ENCODE measurements at places on chromosomes 5 and 9.

DNA sequence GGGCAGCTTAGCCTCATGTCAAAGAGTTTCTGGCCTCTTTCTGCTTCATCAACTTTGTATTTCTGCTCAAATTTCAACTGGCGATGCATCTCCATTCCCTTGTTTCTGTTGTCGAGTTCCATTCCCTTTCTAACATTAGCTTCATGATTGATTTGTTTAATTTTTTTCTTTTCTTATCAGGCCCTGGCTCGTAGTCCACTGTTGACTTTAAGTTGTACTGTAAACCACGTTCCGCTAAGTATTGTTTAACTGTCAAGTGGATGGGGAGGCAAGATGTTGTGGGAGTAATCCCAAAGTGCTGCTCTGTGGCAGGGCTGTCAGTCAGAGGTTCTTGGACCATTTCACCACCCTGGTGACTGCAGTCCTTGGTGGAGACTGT, 309.1 kb downstream of the PSAT1 start:
- no peak for DNase-seq

DNA sequence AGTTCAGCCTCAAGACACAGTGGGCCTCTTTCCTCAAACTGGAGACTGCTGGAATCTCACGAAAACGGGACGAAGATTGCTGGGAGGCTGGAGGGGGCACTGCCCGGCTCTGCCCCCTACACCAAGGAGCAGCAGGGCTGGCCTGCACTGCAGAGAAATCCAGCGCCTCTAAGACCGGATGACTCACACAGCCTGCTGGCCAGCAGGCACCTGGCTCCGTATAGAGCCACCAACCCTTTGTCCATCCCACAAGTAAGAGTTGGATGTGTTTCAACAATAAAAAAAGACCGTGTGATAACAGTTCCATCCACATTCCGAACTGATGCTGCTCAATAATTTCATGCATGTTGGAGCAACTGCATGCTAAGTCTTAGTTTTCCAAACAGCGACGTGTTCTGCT, 11.5 kb downstream of the CCDC127 start:
- DNase-seq, result no peak

DNA sequence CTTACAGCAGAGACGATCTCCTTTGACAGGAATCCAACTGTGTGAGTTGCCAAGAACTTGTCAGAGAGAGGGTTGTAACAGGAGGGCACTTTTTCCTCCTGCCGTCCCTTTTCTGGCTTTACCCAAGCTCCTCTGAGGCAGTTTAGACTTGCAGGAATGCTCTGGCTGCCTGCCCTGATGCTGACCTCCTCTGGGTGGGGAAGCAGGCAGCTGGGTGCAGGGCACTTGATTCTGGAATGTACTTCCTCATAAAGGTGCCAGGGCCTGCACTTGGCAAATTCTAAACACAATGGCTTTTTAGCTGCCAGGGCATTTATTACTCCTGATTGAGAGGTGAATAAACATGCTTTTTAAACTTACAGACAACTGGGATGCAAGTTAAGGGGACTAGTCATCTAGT, 190.4 kb downstream of the EPB41L4A start:
- DNase-seq, result peak; percentile 51

GRCh38 chr5:143674469-143674786, 137.5 kb upstream of the HMHB1 start:
- DNase-seq, result no peak

- peak; percentile 31 for DNase-seq
Observed at GRCh38 chr5:173237143-173237874, 2.3 kb upstream of the NKX2-5 start.

DNA sequence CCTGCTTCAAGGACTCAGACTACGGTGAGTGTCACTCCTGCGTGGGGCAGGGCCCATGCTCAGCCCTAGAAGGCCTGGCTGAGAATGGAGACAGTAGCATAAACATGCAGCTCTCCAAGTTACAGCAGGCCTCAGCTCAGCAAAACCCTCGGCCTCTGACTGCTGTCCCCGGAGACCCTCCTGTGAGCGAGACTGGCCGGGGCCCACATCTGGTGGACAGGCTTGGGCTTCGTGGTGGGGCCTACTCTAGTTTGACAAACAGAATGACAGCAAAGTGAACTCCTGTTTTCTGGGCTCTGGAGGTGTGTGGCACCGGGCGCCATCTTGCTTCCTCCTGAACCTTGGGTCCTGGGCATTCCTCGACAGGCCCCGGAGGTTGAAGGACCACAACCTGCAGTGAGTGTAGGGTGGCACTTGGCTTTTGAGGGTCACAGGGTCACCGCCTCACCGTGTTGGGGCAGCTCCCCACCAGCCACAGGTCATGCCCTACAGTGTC, 97.5 kb downstream of the PHF2 start:
- peak; percentile 20 for DNase-seq

DNA sequence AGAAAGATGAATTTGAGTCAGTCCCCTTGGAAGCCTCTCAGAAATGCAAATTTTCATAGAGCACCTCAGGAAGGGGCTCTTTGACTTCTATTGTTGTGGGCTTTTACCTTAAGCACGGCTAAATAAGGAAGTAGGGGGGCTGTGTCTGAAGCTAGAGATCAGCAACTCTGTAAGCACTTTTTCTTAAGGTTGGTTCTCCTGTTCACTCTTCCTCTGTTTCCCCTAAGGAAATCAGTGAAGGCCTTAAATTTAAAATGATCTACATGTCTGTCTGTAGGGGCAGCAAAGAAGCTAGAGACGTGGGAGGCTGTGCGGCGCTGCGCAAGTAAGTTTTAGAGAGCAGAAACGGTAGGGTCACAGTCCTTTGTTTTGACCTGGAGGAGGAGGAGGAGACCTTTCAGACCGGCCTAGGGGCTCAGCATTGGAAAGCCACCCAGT, 1.2 kb upstream of the CDC14B start:
- DNase-seq, result peak; percentile 79

- no peak for DNase-seq
Observed at GRCh38 chr9:30382271-30382670, 2002.2 kb upstream of the ACO1 start.

DNA sequence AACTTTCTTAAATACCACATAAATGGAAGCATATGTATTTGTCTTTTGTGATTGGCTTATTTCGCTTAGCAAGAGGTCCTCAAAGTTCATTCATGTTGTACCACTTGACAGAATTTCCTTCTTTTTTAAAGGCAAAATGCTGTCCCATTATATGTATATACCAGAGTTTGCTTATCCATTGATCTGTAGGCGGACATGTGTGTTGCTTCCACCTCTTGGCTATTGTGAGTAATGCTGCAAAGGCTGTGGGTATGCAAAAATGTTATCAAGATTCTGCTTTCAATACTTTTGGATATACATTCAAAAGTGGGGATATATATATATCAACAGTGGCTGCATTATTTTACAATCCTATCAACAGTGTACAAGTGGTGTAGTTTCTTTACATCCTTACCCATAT, 271.0 kb downstream of the PRR16 start:
- no peak for DNase-seq

DNA sequence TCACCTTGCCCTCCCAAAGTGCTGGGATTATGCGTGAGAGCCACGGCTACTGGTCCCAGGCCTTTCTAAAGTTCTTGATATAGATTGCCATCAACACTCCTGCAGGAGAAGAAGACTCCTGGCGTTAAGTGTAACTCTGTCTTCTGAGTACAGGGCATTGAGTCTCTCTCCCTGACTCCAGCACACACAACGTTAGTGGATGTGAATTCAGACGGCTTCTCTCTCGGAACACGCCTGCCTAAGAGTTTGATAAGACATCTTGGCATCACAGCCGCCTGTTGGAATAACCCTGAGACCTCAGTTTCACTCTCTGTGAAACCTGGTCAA, 27.5 kb upstream of the PPARGC1B start:
- no peak for DNase-seq

- DNase-seq, result no peak
Observed at GRCh38 chr5:15674716-15675115, 174.7 kb downstream of the FBXL7 start.

GRCh38 chr9:77521091-77521490, 127.0 kb downstream of the GNA14 start:
- no peak for DNase-seq

DNA sequence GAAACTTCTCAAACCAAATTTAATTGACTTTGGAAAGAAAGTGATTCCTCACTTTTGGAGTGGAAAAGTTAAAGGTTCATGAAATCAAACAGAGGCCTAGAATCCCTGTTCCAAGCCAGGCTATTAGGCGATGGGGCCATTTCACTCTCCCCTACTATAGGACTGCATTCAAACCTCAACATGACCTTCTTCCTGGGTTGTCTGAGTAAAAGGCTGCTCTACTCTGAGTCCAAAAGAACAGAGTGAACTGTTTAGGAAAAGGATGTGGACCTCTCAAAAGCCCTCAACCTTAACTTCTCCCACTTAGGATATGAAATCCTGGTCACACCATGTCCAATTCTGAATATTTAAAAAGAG, 15.8 kb downstream of the C5orf52 start:
- no peak for DNase-seq

- DNase-seq, result no peak
Observed at GRCh38 chr5:114208588-114208987, 153.3 kb upstream of the KCNN2 start.

GRCh38 chr9:131624636-131625507, 79.5 kb downstream of the PRRT1B start:
- DNase-seq, result no peak

- no peak for DNase-seq
Observed at GRCh38 chr5:38994324-38994927, 79.8 kb downstream of the RICTOR start.

DNA sequence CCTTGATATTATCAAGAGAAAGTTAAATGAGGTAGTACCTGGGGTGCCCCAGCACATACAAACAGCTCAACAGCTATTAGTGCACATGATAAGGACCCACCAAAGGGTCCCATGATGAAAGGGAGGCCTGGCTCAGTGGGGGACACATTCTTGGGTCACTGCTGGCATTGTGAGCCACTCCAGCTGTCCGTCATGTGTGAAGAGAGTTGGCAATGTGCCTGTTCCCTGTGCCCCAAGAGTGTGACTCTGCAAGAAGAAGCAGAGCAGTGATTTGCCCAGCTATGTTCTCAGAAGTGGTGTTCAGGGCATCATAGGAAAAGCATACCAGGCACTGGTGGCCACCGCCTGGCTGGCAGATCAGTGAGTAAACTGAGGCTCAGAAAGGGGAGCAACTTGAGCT, 37.1 kb upstream of the TDRD7 start:
- no peak for DNase-seq

GRCh38 chr9:13952906-13953305, 361.0 kb downstream of the NFIB start:
- DNase-seq, result no peak

- DNase-seq, result peak; percentile 67
Observed at GRCh38 chr9:97632248-97632984, 752 bp downstream of the TSTD2 start.

GRCh38 chr9:136650648-136651047, 12.1 kb upstream of the EGFL7 start:
- DNase-seq, result no peak

DNA sequence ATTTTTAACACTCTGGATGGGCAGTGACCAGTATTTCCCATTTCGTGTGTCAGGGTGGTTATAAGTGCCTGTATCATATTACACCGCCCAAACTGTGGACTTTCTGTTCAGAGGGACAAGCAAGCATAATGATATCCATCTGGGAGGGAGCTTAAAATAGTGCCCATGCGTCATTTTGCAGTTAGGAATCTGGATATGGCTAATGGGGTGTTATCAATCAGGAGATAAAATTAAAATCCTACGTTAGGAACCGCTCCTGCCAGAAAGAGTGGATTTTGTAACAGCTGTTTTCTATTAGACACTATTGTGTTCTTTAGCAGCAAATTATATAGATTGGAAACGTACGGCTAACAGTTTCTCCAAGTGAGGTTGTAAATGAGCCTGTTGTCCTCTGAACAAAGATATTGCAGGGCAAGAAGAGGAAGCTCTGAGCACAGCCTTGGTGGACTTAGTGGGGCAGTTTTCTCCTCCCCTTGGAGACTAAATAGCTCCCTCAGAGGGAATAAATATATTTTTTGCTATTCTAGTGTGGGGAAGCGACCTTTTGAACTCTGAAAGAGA, 160.4 kb downstream of the SPATA31D1 start:
- DNase-seq, result no peak

DNA sequence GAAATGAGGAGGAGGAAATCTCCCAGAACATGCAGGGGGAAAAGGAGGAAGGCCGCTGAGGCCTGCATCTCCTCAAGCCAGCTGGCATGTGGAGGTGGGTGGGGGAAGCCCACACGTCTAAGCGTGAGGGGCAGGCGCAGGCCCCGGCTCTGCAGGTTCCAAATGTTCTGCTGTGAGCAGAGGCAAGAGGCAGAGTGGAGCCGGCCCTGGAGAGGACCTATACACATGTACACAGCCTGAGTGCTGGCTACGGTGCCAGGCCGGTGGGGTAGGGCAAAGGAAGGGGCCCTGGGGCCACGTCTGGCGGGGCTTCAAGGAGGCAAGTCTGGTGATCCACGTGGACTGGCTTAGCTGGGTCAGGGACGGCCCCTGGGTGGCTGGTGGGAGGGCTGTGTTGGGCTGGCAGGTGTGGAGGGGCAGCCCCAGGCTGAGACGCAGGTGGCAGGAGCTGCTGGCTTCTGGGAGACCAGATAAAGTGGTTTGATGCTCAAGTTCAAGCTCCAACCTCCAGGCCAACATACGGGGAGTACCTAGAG, 26.4 kb downstream of the LPCAT1 start:
- no peak for DNase-seq

GRCh38 chr9:92324889-92325268, 271 bp downstream of the NOL8 start:
- no peak for DNase-seq

DNA sequence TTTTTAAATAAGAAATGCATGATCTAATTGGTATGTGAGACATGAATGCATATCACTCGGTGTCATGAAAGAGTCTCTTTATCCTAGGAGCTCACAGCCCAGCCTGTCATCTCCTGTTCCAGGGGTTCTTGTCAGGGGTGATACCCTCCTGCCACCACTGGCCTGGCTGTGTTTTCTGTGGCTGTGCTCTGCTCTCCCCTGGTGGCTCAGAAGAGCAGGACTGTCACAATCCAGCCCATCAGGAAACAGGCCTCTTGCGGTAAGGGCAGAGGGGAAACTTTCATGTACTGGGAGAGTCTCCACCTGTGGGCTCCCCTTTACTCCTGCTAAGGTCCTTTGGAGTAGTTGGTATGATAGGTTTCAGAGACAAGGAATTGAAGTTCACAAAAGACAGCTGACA, 240.2 kb upstream of the GLRA1 start:
- DNase-seq, result peak; percentile 55

DNA sequence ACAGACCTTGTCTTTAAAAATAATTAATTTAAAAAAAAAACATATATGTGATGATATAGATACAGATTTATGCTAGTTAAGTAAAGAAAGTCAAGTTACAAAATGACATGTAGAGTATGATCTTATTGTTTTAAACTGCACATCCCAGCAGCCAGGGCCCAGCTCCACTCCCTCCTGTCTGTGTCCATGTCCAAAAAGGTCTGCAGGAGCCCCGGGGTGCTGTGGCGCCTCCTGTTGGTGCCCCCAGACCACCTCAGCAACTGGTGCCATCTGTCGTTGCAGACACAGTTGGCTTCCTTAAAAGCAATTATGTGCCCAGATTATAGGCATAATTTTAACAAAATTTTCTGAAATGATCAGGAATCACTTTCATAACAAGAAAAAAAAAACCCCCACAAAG, 33.3 kb downstream of the IPPK start:
- DNase-seq, result peak; percentile 17

All from H9 (cell line).